ENCODE measurements at places on chromosomes 7 and 10. TPM values are rescaled to one million over a fixed set of nuclear protein-coding genes. Genes with fewer than 3 reads are reported as not detected.

JAZF1 gene
- total RNA-seq: 19.8 TPM

TRIM4 gene
- 14.3 TPM for total RNA-seq

DNA sequence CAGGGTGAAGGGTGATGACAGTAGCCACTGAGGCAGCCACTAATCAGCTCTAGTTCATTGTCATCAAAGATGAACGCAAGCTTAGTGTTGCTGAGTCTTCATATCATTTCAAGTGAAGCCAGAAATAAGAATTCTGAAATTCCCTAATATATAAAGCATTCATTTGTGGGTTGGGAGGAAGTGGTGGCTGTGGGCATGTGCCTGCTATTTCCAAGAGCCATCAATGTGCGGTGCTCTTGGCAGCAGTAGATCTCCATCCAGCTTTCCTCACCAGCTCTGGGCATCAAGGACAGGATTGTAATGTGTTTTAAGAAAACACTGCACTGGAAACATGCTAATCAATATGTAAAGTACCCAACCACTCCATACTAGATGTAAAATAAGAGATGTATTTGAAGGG is 202.5 kb upstream of the AHR start:
- H3K27me3 ChIP-seq: no peaks in the 10 kb centered on the region
- no peak overlapping the region for H3K27ac ChIP-seq
- H3K4me3 ChIP-seq: no peak overlapping the region
- no peaks in the 10 kb centered on the region for H3K36me3 ChIP-seq
- peaks cover 8% of the 10 kb centered on the region for H3K4me1 ChIP-seq

DNA sequence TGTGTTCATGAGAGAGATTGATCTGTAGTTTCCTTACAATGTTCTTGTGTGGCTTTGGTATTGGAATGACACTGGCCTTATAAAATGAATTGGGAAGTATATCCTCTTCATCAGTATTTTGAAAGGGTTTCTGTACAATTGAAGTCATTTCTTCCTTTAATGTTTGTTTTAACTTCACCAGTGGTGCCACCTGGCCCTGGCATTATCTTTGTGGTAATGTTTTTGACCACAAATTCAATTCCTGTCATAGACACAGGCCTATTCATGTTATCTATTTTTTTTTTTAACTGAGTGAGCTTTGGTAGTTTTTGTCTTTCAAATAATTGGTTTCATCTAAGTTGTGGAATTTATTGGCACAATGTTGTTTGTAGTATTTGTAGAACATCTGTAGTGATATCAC is 127.7 kb downstream of the CDK14 start:
- peaks cover 9% of the 10 kb centered on the region for H3K36me3 ChIP-seq
- H3K27ac ChIP-seq: no peak overlapping the region
- DNase-seq: no peak
- no peaks in the 10 kb centered on the region for H3K27me3 ChIP-seq
- H3K4me1 ChIP-seq: peaks cover 91% of the 10 kb centered on the region
- H3K4me3 ChIP-seq: no peak overlapping the region

DNA sequence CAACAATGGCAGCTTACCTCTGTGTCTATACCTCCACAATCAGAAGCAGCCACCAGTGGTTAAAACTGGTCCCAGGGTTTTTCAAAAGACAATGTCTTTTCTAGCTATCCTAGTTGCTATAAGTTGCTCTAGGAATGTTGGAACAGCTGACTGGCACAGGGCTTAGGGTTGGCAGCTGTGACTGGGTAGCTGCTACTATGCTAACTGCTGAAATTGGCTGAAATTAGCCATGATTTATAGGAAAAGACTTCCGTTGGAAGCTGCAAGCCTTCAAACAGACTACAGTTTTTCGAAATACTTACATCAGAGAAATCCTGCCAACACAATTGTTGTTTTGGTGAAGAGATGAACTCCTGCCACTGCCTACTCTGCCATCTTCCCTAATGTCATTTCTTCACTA is 102.3 kb downstream of the MKX start:
- H3K4me3 ChIP-seq: no peak overlapping the region
- DNase-seq: no peak
- peaks cover 2% of the 10 kb centered on the region for H3K36me3 ChIP-seq
- H3K4me1 ChIP-seq: peaks cover 15% of the 10 kb centered on the region

- H3K36me3 ChIP-seq: peaks cover 7% of the 10 kb centered on the region
- peaks cover 16% of the 10 kb centered on the region for H3K4me1 ChIP-seq
- no peaks in the 10 kb centered on the region for H3K27me3 ChIP-seq
- no peak for DNase-seq
Observed at GRCh38 chr10:5434017-5434753, 21.8 kb downstream of the NET1 start.

CTNNA3 gene
- total RNA-seq: 0.39 TPM

FRMD4A gene
- 236 TPM for total RNA-seq

DNA sequence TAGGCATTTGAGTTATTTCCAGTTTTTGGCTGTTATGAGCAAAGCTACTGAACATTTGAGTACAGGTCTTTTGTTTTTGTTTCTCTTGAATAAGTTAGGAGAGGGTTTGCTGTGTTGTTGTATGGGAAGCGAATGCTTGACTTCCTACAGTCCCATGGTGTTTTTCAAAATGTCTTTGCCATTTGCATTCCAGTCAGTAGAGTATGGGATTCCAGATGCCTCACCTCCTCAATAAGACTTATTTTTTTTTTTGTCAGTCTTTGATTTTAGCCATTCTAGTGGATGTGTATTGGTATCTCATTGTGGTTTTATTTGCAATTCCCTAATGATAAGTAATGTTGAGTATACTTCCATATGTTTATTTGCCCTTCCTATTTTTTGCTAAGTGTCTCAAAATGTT is 19.4 kb downstream of the CDK13 start:
- no peaks in the 10 kb centered on the region for H3K36me3 ChIP-seq
- no peaks in the 10 kb centered on the region for H3K27me3 ChIP-seq
- H3K4me1 ChIP-seq: peaks cover 28% of the 10 kb centered on the region
- no peak for DNase-seq
- H3K27ac ChIP-seq: peak overlapping the region; percentile 6
- H3K4me3 ChIP-seq: no peak overlapping the region

GPER1 gene
- 3.0 TPM for total RNA-seq

KCND2 gene
- 0.42 TPM for total RNA-seq
